ENCODE measurements at places on chromosomes 7 and 10.

GRCh38 chr10:53719658-53720057, 947.1 kb upstream of the MBL2 start:
- DNase-seq: no peak

GRCh38 chr10:17793823-17794644, 15.1 kb upstream of the MRC1 start:
- no peak for DNase-seq

DNA sequence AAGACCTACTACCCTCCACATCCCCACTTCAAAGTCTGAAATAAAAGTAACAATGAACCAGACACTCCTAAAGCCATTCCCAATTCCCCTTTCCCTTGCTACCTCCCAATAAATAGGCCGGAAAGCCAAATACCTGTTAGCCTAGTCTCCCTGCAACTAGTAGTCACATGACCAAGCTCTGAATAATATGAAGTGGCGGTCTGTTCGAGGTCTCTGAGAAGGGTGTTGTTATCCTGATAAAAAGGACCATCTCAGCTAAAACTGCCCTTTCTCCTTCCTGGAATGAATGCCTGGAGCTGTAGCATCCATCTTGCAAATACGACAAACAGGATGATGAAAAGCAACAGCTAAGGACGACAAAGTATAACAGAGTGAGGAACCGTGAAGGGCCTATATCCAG, 6.0 kb downstream of the KIF5B start:
- DNase-seq: no peak

DNA sequence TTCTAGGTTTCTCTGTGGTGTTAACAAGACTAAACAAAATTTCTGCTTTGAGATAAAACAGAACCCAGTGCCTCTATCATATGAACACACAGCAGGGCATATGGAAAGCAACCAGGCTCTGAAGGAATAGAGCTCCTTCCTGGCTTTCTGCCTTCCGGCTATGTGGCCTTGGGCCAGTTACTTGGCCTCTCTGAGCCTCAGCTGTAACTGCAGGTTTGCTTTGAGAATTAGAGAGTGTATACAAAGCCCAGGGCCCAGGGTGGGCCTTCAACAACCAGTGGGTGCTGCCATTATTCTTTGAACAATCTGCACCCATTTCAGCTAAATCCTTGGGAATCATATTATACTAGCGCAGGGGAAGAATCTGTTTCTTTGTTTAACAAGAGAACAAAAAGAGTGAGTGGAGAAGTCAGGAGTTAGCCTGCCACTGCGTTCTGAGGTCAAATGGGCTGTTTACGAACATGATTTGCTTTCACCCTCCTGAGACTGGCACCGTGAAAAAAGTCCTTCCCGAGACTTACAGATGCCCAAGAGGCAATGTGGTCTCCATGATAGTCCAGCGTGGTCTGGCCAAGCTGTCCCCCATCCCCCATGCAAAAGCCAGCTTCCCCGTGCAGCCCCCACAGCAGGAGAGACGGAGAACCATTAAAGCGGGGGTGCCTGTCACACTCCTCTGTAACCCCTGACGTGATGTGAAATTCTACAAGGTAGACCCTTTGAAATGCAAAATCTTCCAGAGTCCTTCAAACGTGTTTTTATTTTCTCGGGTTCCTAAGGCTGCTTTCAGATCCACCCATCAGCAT, 4.9 kb downstream of the FAM53B start:
- DNase-seq: no peak

DNA sequence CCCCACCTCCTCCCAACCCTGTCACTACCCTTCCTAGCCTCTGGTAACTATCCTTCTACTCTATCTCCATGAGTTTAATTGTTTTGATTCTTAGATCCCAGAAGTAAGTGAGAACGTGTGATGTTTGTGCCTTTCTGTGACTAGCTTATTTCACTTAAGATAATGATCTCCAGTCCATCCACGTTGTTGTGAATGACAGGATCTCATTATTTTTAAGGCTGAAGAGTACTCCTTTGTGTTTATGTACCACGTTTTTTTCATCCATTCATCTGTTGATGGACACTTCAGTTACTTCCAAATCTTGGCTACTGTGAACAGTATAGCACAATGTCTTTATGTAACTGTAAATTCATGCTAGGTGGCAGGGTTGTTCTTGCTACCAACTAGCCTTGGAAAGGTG, 461.6 kb downstream of the PLXDC2 start:
- DNase-seq: no peak
